ENCODE measurements at places on chromosomes 6 and 20.
A peak's percentile ranks its signal among the peaks of the same experiment; 100 is the strongest.

GRCh38 chr6:34908194-34908593 is 19.1 kb downstream of the ANKS1A start:
- 0 out of 2 replicates have a peak, but pooled peaks cover 9% of the 10 kb centered on the region for H3K4me1 ChIP-seq
- H3K27me3 ChIP-seq, result no peaks in the 10 kb centered on the region
- no peak overlapping the region for H3K27ac ChIP-seq
- no peaks in the 10 kb centered on the region for H3K36me3 ChIP-seq

DNA sequence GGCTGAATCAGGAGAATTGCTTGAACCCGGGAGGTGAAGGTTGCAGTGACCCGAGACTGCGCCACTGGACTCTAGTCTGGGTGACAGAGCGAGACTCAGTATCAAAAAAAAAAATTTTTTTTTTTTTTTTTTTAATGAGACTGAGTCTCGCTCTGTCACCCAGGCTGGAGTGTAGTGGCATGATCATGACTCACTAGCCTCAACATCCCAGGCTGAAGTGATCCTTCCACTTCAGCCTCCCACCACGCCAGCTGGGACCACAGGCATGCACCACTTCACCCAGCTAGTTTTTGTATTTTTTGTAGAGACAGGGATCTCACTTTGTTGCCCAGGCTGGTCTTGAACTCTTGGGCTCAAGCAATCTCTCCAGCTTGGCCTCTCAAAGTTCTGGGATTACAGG is 53.3 kb downstream of the MYO6 start:
- DNase-seq, result no peak
- H3K27me3 ChIP-seq, result no peaks in the 10 kb centered on the region
- H3K4me1 ChIP-seq, result no peaks in the 10 kb centered on the region
- no peaks in the 10 kb centered on the region for H3K36me3 ChIP-seq
- no peak overlapping the region for H3K27ac ChIP-seq
- H3K4me3 ChIP-seq, result no peak overlapping the region

GRCh38 chr6:70753870-70754380 is 86.2 kb downstream of the SMAP1 start:
- H3K4me1 ChIP-seq, result no peaks in the 10 kb centered on the region
- H3K4me3 ChIP-seq, result no peak overlapping the region
- DNase-seq, result no peak
- no peaks in the 10 kb centered on the region for H3K27me3 ChIP-seq
- H3K36me3 ChIP-seq, result no peaks in the 10 kb centered on the region

DNA sequence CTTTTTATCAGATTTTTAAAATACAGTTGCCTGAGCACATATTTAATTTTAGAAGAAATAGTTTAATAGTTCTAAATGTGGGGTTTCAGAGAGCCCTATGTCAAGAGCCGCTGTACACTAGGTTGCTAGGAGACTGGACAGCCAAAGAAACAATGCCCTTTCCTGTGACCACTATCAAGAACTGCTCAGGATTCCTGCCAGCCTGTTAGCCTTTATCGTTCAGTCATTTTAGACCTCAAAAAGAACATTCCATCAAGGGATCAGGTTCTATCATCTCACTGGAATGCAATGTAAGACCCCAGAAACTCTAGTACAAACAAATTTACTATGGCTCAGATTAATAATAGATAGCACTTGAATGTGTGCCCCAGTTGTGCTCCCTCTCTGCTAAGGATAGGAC is 181.2 kb upstream of the CCN2 start:
- no peak overlapping the region for H3K4me3 ChIP-seq
- no peak for DNase-seq
- no peak overlapping the region for H3K27ac ChIP-seq
- H3K36me3 ChIP-seq, result no peaks in the 10 kb centered on the region
- 0 out of 2 replicates have a peak, but pooled peaks cover 6% of the 10 kb centered on the region for H3K4me1 ChIP-seq
- H3K27me3 ChIP-seq, result no peaks in the 10 kb centered on the region

DNA sequence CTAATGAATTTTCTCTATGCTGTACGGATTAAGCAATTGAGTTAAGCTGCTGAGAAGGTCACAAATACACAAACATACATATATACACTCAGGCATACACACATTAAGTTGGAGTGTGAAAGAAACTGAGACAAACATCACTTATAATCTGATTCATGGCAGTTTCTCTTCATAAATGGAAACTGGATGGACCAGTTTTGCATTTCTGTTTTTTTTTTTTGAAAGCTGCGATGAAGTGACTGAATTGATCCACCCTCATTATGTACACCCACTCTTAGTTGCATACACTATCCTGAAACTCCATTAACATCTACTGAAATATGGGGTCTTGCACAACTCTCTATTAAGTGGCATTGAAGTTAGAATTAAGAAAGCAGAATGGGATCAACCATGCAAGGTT is 32.9 kb upstream of the TENT5A start:
- DNase-seq, result no peak
- H3K4me3 ChIP-seq, result no peak overlapping the region
- H3K36me3 ChIP-seq, result no peaks in the 10 kb centered on the region
- no peaks in the 10 kb centered on the region for H3K4me1 ChIP-seq
- H3K27me3 ChIP-seq, result no peaks in the 10 kb centered on the region

DNA sequence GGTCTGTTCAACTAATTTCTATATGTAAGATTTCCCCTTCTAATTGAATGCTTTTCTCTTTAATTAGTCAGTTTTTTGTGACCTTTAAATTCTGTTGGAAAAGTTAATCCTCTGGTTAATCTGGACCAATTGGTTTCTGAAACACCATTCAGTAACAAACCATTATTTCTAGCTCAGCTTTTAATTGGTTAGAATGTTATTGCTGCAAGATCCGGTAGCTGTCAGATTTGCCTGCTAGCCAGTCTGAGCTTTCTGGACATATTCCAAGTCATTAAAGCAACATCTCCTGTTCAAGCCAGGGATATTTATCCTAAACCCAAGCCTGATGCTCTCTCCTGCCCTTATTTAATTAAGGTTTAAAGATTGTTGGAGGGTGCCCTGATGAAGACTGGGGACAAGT is 55.1 kb upstream of the FBXL4 start:
- no peaks in the 10 kb centered on the region for H3K4me1 ChIP-seq
- H3K27ac ChIP-seq, result no peak overlapping the region
- no peaks in the 10 kb centered on the region for H3K27me3 ChIP-seq
- H3K36me3 ChIP-seq, result no peaks in the 10 kb centered on the region

- no peaks in the 10 kb centered on the region for H3K27me3 ChIP-seq
- H3K36me3 ChIP-seq, result no peaks in the 10 kb centered on the region
- no peak overlapping the region for H3K4me3 ChIP-seq
These were observed 56.4 kb downstream of the LYRM4 start for GRCh38 chr6:5204376-5204775.

DNA sequence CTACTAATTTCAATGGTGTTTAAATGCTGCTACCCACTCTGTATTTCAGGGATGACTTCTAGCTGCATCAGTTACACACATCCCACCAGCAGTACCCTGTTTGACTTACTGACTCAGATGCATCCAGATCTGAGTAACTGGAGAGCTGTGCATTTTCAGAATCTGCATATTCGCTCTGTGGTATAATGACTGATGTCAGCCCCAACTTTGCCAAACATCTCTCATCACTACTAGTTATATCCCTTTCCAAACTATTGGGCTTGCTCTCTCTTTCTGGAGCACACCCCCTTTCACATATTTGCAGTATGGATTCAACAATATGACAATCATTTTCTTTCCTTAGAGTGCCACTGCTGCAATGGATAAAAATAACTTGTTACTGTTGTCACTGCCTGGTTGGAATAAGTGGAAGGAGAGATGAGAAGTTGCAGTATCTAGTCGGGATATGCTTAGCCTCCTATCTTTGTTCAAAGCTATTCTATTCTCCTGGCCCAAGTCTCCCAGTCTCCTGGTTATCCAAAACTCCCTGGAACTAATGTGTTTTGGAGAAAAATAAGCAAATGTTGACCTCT is 3.3 kb upstream of the RSPO3 start:
- no peak overlapping the region for H3K27ac ChIP-seq
- H3K36me3 ChIP-seq, result no peaks in the 10 kb centered on the region
- H3K4me1 ChIP-seq, result peaks cover 13% of the 10 kb centered on the region
- no peak for DNase-seq

GRCh38 chr20:956330-956951 is 40.3 kb upstream of the ANGPT4 start:
- H3K27me3 ChIP-seq, result 0 out of 2 replicates have a peak, but pooled peaks cover 9% of the 10 kb centered on the region
- H3K36me3 ChIP-seq, result no peaks in the 10 kb centered on the region
- H3K27ac ChIP-seq, result no peak overlapping the region
- H3K4me3 ChIP-seq, result no peak overlapping the region
- DNase-seq, result peak; percentile 72

DNA sequence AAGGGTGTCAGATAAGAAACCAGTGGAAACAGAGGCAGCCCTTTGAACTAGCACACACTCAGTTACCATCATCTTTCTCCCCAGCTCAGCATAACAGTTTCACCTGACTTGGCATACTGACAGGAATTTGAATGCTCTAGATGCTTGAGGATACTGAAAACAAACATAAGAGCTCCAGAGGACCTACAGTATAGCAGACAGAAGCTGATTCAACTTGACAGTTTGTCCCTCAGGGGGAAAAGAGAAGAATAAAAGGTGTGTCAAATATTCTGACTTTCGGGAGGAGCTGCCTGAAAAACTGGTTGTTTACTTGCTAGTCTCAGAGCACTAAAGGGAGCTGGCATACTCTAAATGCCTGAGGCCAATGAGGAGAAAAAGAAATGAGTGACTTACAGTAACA is 35.1 kb downstream of the EYS start:
- H3K36me3 ChIP-seq, result no peaks in the 10 kb centered on the region
- no peak for DNase-seq
- no peaks in the 10 kb centered on the region for H3K27me3 ChIP-seq
- no peak overlapping the region for H3K27ac ChIP-seq
- no peaks in the 10 kb centered on the region for H3K4me1 ChIP-seq

DNA sequence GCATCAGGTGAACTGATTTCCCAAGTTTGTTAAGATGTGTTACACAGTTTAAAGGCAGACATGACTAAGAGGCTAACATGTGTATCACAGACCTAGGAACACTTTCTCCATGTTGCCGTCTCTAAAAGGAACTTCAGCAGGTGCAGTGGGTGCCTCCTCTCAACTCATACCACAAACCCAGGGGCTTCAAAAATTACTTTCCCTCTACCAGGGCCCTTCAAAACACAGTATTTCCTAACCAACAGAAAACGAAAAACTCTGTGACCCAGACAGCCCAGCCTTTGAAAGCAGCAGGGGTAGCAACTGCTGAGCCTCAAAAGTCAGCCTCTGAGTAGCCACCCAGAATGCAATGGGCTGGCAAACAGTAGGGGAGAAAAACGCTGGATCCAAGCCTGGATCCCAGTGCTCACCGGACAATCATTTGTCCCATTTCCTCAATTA is 28.5 kb downstream of the B4GALT5 start:
- no peaks in the 10 kb centered on the region for H3K27me3 ChIP-seq
- peaks cover 32% of the 10 kb centered on the region for H3K4me1 ChIP-seq
- no peak for DNase-seq
- no peaks in the 10 kb centered on the region for H3K36me3 ChIP-seq
- no peak overlapping the region for H3K4me3 ChIP-seq
- H3K27ac ChIP-seq, result peak overlapping the region; percentile 41

GRCh38 chr6:72621291-72622093 is at the start of gene KCNQ5:
KCNQ5 (plus strand) TSS chr6:72622064.
- no peaks in the 10 kb centered on the region for H3K27me3 ChIP-seq
- H3K27ac ChIP-seq, result peak within 1 kb of the TSS; percentile 86
- no peaks in the 10 kb centered on the region for H3K36me3 ChIP-seq
- H3K4me3 ChIP-seq, result peak within 1 kb of the TSS; percentile 71
- DNase-seq, result no peak

- no peak overlapping the region for H3K4me3 ChIP-seq
- no peaks in the 10 kb centered on the region for H3K36me3 ChIP-seq
- peaks cover 69% of the 10 kb centered on the region for H3K4me1 ChIP-seq
- DNase-seq, result no peak
- no peaks in the 10 kb centered on the region for H3K27me3 ChIP-seq
- peak overlapping the region; percentile 91 for H3K27ac ChIP-seq
These were observed 56.9 kb downstream of the SYNJ2 start for GRCh38 chr6:158038291-158039177.

DNA sequence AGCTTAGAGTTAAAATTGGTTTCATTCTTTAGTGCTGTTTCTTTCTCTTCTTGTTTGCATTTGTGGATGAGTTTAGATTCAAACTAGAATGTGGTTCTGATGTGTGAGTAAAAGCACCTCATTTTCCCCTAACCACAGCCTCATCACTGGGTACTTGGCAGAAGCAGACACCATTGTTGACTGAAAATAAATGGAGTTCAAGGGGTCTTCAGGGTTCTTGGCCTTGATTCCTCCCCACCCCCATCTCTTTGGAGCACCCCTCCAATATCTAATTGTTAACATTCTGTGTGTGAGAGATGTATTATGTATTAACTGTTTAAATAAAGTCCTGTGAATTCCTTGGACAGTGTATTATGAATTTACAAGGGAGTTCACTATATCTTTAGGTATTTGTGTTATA is 59.6 kb downstream of the JARID2 start:
- H3K4me1 ChIP-seq, result no peaks in the 10 kb centered on the region
- H3K27me3 ChIP-seq, result no peaks in the 10 kb centered on the region

DNA sequence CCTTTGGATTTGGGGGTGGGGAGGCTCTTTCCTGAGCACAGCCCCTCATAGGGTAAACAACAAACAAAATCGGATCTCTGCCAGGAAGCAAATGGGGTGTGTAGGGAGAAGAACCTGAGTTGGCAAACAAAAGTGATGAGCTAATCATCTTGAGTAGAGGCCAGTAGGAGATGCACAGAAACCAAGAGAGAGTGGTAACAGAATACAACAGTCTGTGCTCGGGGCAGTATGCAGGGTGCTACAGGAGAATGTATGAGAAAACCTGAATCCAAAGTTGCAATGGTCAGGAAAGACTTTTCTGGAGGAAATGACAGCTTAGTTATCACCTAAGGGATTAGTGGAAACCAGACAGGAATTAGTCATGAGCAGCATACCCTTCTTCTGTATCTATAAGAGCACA is 177.8 kb downstream of the CDKAL1 start:
- H3K27ac ChIP-seq, result no peak overlapping the region
- no peaks in the 10 kb centered on the region for H3K4me1 ChIP-seq
- H3K4me3 ChIP-seq, result no peak overlapping the region

DNA sequence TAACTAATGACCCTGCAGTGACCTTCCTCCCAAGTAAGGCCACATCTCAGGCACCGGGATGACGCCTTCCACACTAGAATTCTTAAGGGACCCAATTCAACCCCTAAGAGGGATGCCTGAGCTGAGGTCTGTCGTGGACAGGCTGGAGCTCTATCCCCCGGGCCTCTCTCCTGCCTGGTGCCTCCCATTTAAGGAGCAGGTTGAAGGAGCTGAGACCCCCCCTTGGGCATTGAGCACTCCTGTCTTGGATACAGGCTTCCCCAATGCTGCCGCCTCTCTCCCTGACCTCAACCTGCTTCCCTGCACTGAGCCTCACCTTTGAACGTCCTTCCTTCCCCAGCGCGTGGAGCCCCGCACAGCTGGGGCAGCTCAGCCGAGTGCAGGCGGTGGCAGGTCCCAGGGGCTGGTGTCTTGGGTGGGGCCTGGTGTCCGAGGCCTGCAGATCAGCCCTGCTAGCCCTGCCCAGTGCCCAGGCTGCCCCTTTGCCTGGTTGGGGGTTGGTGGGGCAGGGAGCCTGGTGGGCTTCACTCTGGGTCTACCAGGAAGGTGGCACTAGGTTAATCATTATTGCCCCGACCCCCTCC is 19.9 kb upstream of the BHLHE23 start:
- no peak overlapping the region for H3K4me3 ChIP-seq
- H3K4me1 ChIP-seq, result no peaks in the 10 kb centered on the region
- no peak for DNase-seq
- no peak overlapping the region for H3K27ac ChIP-seq
- H3K36me3 ChIP-seq, result no peaks in the 10 kb centered on the region
